ENCODE measurements at places on chromosomes 11 and 22.

DNA sequence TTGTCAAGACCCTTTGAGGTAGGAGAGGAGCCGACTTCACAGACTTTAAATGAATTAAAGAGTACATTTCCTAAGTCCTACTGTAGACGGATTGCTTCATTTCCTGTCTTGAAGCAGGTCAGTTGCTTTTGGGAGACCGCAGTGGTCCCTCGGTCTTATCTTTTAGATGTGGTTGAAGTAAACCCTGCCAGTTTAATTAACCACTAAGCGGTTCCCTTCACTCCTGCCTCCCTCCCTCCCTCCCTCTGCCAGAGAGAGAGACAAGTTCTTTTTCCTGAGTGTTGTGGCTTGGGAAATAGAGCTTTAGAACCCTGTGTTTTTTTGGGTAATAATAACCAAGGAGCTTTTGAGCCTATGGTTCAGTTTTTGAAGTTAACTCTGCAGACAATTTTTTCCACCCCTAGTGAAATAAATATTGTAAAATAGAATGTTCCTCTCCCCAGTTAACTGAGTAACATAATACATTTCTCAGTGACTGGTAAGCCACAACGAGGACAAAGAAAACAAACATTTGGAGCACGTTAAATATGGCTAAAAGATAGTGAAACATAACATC, 147.5 kb downstream of the LDLRAD3 start:
- no peak for DNase-seq

GRCh38 chr11:3123761-3124733, 41.1 kb downstream of the OSBPL5 start:
- DNase-seq, result peak; percentile 78

GRCh38 chr22:47836957-47837356, 1074.5 kb downstream of the TBC1D22A start:
- no peak for DNase-seq

DNA sequence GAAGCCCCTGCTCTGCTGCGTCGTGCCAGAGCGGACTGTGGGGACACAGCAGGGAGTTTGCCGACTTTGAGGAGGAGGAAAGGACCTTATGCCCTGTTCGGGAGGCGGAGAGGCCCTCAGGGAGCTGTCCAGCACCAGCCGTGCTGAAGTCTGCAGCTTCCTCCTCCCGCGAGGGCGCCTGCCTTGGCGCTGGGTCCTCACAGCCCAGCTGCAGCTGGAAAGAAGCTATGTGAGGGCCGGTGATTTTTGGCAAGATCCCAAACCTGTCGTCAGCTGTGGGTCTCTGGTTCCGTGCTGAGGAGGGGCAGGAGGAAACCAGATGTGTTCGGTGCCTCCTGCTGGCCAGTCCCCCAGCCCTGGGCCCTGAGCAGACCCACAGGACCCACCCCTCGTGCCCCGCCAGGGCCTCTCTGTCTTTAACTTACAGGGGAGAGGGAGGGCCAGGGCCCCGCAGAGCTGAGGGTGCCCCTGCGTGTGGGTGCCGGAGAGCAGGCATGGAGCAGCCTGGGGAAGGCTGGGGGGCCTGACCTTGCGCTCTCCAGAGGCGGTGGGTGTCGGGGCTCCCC, 12.0 kb downstream of the BRSK2 start:
- DNase-seq, result peak; percentile 20

DNA sequence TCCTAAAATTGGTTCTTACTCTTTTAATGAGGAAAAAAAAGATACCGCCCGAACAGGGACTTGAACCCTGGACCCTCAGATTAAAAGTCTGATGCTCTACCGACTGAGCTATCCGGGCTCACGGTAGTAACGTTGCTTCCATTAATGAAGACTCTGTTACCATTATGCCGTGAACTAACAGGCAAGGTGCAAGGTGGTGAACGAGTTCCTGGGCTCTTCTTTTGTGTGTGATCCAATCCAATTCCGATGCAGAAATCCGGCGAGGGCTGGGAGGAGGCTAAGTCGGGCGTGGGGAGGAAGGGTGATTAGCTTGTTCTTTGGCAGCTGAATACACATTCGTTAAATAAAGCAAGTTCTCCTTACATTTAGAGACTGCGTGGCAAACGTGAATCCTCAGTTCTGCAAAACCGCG, 49.0 kb downstream of the OR4D9 start:
- DNase-seq, result peak; percentile 73

GRCh38 chr11:7279676-7280075, 28.0 kb downstream of the SYT9 start:
- DNase-seq, result no peak

- DNase-seq, result no peak
These were observed 189.0 kb upstream of the MPPED2 start for GRCh38 chr11:30775233-30775522.

- no peak for DNase-seq
These were observed 133.6 kb upstream of the MTMR2 start for GRCh38 chr11:96057502-96057901.

- no peak for DNase-seq
These were observed 18.9 kb upstream of the TMEM123 start for GRCh38 chr11:102471474-102471873.

Measured in hematopoietic multipotent progenitor cell treated with erythropoietin and hydrocortisone succinate and interleukin-3 and kit ligand, for 15 days (in vitro differentiated cells).